Cortex of kidney (tissue), 1 donor: ENCODE measurements at places on chromosomes 12 and 14.

DNA sequence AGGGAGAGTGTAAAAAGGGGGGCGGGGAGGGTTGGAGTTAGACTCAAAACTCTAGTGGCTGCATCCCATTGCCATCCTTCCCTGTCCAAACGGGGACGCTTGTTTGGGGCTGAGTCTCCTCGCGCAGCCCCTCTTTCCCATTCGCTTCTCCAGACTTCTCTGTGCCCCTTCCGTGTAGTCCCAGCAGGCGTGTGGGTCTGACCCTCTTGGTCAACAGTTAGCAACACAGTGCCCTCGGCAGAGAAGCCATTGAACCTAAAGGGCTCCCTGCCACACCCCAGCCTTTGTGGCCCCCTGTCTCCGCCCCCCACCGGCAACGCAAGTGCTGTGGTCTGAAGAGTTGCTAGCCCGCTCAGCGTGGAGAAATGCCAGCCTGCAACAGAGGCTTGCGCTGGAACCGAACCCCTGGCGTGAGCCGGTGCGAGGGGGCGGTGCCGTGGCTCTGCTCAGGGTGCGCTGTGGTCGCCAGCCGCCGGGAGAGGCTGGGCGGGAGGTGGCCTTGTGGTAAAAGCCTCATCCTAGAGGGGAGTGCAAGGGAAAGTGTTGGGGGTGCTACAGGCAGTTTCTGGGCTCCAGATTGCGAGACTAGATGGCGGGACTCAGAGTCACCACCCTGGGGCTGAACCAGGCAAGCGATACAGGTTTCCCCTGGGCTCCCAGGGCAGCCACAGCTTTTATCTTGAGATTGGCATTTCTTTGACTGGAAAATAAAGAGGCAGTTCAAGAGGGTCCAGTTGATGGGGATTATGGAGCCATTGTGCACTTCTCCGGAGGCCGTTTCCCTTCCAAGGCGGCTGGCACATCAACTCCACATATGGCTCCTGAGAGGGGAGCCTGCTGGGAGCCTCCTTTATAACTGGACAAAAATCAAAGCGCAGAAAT, 2.1 kb downstream of the PLXNC1 start:
- no peak for DNase-seq

GRCh38 chr12:28500373-28501024, 310.2 kb downstream of the CCDC91 start:
- no peak for DNase-seq

GRCh38 chr14:92500491-92500941, 13.1 kb upstream of the RIN3 start:
- DNase-seq: no peak

GRCh38 chr12:103632554-103633216, 45.6 kb downstream of the STAB2 start:
- DNase-seq: no peak

DNA sequence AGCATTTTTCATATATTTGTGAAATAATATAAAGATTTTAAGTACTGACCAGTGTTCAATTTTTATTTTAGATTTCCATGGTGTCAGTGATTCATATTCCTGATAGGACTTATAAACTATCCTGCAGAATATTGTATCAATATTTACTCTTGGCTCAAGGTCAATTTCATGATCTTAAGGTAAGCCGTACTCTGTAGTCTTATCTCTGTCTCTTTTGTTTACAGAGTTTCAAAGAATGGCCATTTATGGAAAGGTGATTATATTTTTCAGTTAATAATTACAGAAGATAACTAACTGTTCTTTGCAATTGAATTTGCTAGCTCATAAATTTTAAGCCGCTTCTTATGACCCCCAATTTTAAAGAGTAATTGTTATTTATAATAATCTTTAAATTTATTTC, 27.9 kb downstream of the CGRRF1 start:
- DNase-seq: no peak

- DNase-seq: no peak
Observed at GRCh38 chr12:122929812-122930211, 33.9 kb upstream of the VPS37B start.

DNA sequence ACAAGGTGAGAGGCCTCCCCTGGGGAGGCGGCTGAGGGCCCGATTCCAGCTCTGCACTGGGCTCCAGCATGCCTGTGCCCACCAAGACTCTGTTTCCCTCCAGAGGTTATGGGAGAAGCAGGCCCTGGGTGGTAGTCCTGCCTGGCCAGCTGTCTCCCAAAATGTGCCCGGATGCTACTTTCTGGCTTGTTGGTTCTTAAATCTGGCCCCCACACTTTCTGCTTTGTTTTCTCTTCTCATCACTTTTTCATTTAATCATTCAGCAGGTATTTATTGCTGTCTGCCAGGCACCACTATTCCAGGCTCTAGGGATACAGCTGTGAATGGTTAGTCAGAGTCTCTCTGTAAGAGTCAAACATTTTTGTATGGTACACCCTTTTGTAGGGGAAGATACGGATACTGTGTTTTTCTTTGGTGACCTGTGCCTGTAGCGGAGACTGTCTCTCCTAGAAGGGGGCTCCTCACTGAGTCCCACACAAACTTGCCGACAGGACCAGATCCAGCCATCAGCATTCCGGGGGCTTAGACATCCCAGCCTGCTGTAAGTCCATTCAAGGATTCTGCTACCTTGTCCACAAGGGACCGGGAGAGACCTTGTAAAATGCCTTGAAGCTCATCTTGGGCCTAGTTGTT, 3.8 kb downstream of the DHRS2 start:
- DNase-seq: no peak

DNA sequence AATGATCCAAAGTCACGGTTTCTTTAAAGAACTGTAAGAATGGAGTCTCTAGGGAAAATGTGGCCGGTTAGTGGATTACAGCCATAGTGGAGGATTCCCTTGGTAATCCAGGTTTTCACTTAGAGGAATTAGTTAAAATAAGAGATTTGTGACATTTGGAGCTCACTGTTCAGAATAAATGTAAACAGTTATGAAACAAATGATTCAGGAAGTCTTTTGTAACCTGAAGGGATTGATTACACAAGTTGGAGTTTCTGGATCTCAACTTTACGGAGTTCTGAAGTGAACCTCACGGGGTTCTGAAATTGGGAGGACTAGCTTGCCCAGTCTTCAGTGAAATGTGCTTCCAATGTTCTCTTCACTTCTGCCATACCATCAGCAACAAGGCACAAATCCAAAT, 234.4 kb upstream of the FKBP4 start:
- DNase-seq: no peak

DNA sequence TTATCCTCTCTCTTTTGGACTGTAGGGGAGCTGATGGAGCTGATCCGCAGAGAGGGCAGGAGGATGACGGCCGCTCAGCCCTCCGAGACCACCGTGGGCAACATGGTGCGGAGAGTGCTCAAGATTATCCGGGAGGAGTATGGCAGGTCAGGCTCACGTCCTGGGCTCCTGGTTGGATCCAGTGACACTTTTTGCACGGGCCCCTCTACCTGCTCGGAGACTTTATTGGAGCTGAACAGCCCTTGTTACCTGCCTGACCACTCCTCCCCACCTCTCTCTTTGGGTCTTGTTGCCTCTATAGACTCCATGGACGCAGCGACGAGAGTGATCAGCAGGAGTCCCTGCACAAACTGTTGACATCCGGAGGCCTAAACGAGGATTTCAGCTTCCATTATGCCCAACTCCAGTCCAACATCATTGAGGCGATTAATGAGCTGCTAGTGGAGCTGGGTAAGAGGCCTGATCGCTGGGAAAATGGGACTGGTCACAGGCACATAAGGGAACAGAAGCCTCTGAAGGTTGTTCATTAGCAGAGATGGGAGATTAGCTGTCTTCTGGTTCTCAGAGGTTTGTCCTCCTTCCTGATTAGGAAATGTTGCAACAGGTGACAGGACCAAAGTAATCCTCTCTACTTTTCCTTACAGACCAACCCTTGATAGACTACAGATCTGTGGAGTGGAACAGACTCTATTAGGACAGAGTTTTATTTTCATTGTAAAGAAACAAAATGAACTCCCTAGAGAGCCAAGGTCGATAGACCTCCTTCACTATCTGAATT, 718 bp downstream of the EIF2B2 start:
- DNase-seq: no peak

DNA sequence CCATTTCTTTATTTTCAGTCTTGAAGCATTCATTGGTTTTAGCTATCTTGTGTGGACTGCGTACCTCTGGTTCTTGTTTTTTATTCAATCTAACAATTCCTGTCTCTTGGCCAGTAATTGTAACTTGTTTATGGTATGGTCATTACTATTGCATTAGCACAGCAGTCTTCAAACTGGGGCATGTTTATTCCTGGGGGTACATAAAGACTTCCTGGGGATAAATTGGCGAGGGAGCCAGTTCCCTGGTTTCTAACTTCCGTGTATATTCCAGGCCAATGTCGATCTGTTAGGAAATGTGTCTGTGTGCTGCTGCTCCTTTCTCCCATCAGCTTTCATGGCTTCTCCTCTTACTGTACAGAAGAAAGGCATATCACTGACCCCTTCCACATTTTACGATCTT, 13.7 kb upstream of the EVL start:
- DNase-seq: no peak

DNA sequence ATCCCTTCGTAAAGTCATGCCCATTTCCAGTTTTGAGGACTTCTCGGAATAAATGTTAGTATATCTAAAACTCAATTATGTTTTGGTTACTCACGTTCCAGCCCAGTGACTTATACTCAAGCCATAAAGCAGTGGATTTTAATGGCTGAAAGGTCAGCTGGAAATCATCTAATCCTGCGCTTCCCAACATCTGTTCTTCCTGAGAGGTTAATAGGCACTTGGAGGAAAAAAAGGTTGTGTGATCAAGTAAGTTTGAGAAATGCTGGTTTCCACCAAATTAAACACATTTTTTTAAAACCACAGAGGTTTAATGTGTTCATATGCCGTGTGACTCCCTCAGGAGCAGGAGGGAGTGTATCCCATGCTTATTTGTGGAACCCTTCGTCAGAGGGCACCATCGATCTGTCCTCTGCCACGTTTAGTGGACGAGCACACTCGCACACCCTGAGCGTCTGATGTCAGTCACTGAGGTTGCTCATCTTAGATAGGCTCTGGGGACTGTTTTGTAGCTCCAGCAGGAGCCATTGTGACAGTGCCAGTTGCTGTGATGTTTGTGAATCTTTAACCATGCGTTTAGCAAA, 41.4 kb downstream of the FBXL14 start:
- no peak for DNase-seq

- DNase-seq: no peak
Observed at GRCh38 chr12:70398862-70399261, 32.8 kb downstream of the KCNMB4 start.

GRCh38 chr12:31407562-31407961, 81.6 kb upstream of the SINHCAF start:
- DNase-seq: no peak

DNA sequence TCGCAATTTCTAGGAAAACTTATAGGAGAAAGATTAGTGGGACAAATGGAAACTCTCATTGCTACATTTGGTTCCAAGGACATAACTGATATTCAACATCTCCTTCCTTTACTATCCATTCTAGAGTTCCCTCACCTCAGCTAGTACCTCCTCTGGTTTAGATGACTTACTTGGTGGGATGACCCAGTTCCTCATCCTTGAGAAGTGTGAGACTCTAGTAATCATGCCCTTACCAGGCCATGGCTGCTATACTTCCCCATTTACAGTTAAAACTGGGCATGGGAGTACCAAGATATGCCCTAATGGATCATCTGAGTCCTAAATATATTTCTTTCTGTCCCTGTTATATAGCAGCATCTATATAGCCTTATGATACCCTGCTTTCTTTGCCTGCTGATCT, 58.1 kb downstream of the IFT81 start:
- DNase-seq: no peak

- no peak for DNase-seq
Observed at GRCh38 chr14:68969278-68970033, 9.6 kb downstream of the ACTN1 start.

GRCh38 chr12:89353823-89354611, 1.7 kb upstream of the DUSP6 start:
- no peak for DNase-seq

DNA sequence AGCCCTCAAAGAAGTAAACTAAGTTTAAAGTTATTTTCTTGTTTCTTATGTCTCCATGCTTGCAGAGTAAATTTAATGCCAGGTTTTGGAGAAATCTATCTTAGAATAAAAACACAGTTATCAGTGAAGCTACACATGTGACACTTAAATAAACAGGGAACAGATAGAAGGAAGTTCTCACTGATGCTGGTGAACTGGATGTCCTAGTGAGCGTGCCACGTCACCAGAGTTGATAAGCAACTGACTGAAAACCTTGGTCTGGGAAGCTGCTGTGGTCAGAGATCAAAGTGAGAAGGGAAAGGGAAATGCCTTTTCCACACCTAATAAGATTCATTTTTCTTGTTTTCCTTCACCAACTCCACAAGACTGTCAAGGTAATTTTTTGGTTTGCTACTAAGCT, 74.8 kb upstream of the PCED1B start:
- DNase-seq: no peak

DNA sequence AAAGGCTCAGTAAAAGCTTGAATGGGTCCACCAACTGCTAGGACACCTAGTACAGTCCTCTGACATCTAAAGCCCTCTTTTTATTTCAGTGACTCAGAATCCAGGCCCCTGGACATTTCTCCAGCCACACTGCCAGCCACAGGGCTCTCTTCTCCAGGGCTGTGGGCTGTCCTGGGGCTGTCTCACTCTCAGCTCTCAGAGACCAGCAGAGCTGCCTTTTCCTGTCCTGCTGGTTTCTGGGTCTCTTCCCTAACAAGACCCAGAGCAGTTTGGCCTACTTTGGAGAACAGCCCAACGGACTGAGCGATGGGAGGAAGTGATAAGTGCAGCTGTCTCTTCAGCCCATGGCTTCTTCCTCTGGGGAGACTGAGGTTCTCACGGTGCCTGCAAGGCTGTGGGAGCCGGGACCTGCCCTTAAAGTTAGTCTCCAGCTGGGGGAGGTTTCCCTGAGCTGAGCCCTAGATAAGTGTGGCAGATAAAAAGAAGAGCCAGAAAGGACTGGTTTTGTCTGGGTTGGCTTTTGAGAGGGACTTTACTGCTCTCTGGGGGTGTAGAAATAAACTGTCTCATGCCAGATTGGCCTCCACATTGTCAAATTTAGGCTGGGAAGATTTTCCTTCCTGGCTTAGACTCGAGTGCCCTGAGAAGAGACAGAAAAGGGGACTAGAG, 979.8 kb downstream of the VRK1 start:
- no peak for DNase-seq

- no peak for DNase-seq
Observed at GRCh38 chr12:122137681-122138080, 36.3 kb downstream of the IL31 start.

GRCh38 chr14:99822800-99823455, 29.7 kb downstream of the EML1 start:
- DNase-seq: no peak

GRCh38 chr14:86788224-86788623, 1204.8 kb downstream of the GALC start:
- no peak for DNase-seq
